ENCODE measurements at places on chromosomes 16 and 17.

DNA sequence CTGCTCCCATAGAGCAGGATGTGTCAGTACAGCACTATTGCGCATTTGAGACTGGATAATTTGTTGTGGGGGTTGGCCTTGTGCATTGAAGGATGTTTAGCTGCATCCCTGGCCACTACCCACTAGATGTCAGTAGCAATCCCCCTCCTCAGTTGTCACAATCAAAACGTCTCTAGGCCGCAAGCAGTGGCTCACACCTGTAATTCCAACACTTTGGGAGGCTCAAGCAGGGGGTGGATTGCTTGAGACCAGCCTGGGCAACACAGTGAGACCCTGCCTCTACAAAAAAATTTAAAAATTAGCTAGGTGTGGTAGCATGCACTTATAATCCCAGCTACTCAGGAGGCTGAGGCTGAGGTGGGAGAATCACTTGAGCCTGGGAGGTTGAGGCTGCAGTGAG is 48.4 kb downstream of the CENPV start:
- peak; percentile 43 for DNase-seq

DNA sequence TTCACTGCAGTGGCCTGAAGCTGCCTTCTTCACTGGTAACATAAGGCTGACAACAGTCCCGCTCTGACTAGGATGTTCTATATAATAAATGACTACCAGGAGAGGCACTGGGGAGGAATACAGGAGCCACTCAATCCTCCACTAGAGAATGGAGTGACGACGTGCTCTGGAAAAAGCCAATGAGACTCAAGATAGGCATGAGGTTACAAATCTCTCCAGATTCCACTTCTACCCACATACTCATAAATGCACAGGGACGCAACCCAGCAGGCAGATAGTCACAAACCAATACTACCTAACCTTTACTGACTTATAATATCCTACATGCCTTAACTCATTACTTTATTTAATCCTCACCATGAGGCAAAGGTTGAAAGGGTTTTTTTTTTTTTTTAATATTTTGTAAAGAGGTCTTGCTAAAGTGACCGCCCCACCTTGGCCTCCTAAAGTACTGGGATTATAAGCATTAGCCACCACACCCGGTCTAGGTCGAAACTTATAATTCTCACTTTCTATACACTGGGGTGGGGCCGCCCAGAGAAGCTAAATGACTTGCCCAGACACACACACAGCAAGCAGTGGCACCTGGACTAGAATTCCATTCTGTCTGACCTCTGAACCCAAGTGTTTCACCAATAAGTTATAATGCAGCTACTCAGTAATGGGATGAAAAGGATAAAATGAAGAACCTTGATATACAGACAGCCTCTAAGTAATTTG is 33.7 kb downstream of the TOM1L2 start:
- DNase-seq: no peak

GRCh38 chr16:21598206-21598605 is 1.2 kb upstream of the METTL9 start:
- DNase-seq: no peak

- DNase-seq: peak; percentile 40
Measured at GRCh38 chr17:58402679-58403078, 14.7 kb downstream of the RNF43 start.

GRCh38 chr17:44354582-44355561 is 8.8 kb downstream of the FAM171A2 start:
- DNase-seq: no peak

DNA sequence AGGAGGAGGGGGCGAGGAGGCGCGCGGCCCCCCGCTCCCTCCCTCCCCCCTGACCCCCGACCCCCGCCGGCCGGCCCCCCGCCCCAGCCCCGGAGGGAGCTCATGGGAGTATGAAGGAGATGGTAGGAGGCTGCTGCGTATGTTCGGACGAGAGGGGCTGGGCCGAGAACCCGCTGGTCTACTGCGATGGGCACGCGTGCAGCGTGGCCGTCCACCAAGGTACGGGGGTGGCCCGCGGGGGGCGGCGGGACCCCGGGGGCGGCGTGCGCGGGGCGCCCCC is 390 bp downstream of the MLLT6 start:
- DNase-seq: no peak

- no peak for DNase-seq
Measured at GRCh38 chr17:1997289-1997926, 27.7 kb downstream of the RTN4RL1 start.
